ENCODE measurements at places on chromosomes 5 and 9.

- DNase-seq: no peak
These were observed 639 bp downstream of the AMACR start for GRCh38 chr5:34007201-34007620.

DNA sequence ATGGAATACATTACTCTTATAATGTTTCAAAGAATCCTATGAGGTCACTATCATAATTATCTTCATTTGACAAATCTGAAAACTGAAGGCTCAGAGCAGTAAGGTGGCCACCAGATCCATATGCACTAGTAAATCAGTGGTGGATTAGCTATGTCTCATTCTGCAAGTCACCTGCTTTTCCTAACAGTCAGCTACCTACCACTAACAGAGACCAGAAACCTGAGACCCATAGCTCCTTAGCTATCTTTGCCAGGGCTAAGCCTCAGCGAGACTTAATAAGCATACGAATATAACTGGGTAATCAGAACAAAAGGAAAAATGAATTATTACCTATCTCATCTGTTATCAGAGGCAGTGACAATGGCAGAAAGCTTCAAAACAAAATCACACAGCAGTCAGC lies 118.7 kb downstream of the AUH start:
- DNase-seq: no peak

- DNase-seq: no peak
These were observed 12.5 kb downstream of the PTCH1 start for GRCh38 chr9:95504053-95504963.

GRCh38 chr5:169701910-169702451 lies 64.9 kb downstream of the DOCK2 start:
- no peak for DNase-seq

DNA sequence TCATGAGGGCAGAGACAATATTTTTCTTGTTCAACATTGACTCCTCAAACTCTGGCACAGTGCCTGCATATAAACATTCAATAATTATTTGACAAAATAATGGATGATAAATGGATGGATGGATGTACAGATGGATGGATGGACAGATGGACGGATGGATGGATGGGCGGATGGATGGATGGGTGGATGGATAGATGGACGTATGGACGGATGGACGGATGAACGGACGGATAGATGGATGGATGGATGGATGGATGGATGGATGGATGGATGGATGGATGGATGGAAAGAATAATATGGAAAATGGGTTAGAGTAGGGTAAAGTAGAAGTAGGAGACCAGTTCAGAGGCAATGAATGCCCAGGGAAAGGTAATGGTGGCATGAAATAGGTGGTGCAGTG lies 589.2 kb downstream of the EBF1 start:
- DNase-seq: no peak

- peak; percentile 69 for DNase-seq
These were observed 69.8 kb downstream of the ASTN2 start for GRCh38 chr9:117344892-117345660.

- no peak for DNase-seq
These were observed 49.1 kb upstream of the ANKRD55 start for GRCh38 chr5:56282216-56282615.

DNA sequence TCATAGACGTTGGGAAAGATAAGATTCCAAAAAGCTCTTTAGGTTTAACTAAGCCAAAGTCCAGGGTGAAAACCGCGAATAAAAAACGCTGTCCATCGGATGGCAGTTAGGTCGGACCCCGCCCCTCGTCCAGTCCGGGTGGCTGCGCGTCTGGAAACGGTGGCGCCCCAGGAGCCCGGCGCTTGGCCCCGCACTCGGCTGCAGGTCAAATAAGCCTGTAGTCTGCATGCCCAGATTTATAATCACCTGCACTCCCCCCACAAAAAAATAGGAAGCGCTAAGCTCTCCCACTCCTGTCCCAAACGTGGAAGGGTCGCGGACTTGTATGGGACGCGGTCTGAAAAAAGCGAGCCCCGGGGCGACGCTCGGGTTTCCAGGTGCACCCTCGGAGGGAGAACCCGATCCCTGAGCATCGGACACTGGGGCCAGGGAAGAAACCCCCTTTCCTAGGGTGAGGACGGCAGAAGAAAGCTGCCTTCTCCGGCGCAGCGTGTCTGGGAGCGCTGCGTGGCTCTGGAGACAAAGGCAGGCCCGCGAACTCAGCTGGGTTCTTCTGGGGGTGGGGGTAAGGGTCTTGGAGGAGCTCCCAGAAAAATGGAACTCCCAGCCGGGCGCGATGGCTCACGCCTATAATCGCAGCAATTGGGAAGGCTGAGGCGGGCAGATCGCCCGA lies 923 bp upstream of the ZBTB5 start:
- peak; percentile 92 for DNase-seq

DNA sequence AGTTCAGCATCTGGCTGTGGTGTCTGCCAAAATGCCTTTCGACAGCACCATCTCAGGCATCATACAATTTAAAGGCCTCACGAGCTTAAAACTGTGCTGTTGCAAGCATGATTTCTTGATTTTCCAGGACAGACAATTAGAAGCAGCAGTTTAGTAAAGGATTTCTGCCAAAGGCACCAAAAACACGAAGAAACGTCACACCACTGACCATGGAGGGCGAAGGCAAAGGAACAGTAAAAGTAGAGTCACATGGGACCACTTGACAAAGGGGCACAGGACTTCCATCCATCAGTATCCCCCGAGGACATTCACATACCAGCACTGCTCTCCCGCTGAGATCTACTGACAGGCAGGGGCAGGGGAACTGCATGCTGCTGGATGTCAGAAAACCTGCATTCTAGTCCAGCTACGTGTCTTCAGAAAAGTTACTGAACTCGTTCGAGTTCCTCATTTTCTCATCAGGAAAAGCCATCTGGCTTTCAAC lies 70.4 kb upstream of the FBXW11 start:
- no peak for DNase-seq

- DNase-seq: no peak
These were observed 486.2 kb upstream of the DAP start for GRCh38 chr5:11247224-11247623.

- DNase-seq: no peak
These were observed 117.8 kb downstream of the TLE4 start for GRCh38 chr9:79689576-79689975.

DNA sequence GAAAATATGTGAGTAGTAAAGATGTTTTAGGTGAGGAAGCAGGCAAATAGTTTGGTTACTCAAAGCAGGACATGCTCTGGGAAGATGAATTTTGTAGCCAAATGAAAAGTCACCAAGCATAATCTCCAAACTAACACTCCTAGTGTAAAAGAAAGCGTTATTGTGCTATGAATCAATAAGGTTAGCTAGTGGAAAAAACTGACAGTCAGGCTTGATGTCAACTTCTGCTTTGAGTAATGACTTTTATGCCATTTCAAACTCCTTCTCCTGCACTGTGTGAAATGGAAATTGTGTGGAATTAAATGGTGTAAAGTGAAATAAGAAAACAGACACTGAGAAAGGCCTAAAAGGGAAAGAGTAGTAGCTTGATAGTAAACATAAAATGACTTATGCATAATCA lies 637.2 kb upstream of the DMAC1 start:
- DNase-seq: no peak

DNA sequence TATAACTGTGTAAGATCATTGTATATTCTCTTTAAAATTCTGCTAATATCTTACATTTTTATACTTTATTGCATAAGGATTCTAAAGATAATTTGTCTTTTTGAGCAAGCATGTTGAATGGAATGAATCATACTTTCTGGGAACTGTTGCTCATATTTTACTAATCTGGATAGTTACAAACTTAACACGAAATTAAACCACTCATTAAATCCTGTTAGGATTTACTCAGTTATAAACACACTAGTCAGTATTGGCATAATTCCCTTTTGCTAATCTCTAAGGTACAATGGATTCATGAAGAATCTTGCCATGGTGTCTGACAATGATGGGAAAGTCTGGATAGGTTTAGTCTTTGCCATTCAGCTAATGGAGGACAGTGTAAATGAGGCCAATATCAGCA lies 338.1 kb upstream of the SMC2 start:
- no peak for DNase-seq

DNA sequence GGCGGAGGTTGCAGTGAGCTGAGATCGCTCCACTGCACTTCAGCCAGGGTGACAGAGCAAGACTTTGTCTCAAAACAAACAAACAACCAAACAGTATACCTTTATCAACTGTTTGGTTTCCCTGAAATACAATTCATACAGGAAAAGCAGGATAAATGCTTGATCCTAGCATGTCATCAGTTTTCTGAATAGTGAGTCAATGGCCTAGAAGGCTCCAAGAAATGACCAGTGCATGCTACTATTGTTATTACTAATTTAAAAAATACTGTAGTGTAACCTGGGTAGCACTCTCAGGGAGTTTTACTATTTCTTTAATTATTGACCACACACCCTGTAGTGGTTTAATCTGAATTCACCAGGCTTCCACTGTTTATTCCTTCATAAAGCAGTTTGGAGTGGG lies 101.0 kb upstream of the PTPN3 start:
- DNase-seq: no peak

GRCh38 chr5:171826132-171826531 lies 40.5 kb downstream of the SMIM23 start:
- no peak for DNase-seq

- DNase-seq: peak; percentile 45
These were observed 9.1 kb upstream of the DNAJC25 start for GRCh38 chr9:111621895-111622480.

DNA sequence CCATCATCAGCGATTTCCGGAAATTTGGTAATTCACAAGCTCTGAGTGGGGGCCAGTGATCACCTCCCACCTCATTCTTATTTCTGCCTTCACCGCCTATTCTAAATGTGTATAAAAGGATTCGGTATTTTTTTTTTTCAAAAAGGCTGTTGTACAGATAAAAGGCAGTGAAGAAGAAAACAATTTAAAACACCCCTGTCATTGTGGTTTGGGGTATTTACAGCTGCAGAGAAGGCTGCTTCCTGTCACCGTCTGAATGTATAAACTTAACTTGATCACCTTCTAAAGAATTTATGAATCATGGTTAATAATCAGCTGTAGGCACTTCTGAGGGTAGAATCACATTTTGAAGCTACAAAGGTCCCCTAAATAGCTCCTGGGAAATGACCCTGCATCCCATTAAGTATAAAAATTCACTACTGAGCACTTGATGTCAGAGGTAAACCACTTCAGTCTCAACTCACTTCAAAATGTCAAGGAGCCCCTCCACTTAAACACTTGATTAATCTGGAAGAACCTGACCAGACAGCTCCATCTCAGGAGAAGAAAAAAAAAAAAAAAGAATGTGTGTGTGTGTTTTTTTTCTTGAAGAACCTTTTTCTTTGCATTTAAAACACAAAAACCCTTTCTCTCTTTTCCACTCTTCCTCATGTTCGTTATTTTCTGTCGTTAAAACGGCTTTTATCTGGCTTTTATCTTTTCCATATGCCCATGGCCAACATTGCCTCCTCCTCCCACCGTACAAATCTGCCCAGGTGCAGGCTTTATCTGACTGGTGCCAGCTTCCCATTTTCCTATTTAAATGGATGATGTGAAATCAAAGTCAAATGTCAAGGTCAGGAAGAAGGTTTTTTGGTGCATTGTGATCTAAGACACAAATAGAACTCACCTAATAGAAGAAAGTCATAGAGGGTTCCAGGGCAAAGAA lies 291.2 kb downstream of the IRX1 start:
- DNase-seq: no peak

- no peak for DNase-seq
These were observed 29.6 kb downstream of the IRF1 start for GRCh38 chr5:132460846-132461568.

GRCh38 chr5:116076496-116076895 lies 8.3 kb upstream of the COMMD10 start:
- no peak for DNase-seq

GRCh38 chr5:29982457-29982856 lies 1211.0 kb upstream of the CDH6 start:
- no peak for DNase-seq

DNA sequence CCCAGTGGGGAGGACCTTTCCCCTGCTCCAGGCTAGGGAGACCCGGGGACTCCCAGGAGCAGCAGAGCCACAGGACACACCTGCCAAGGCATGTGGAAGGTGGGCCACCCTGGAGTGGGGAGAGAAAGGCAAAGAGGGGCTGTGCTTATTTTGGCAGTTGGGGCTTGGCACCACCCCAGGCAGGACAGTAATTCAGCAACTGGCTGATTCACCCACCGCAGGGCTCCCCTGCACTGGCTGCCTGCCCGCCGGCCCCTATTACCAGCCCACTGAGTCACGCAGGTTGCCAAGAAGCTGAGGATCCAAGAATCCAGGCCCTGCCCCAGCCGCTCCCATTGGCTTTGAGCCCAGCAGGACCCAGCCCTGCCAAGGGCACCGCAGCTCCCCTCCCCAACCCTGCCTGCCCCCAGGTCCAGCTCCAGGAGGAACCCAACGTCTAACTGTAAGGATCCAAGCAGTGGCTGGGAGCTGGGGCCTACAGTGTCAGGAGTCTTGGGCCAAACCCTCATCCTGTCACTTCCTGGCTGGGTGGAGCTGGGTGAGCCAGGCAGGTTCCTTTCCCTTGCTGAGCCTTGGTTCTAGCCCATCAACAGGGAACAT lies 14.2 kb upstream of the RALGDS start:
- no peak for DNase-seq

- no peak for DNase-seq
These were observed 6.3 kb downstream of the RCL1 start for GRCh38 chr9:4799033-4799430.

- DNase-seq: no peak
These were observed 240.3 kb downstream of the ARRDC3 start for GRCh38 chr5:91142819-91143218.

- DNase-seq: no peak
These were observed 3.9 kb downstream of the STC2 start for GRCh38 chr5:173324115-173325001.

GRCh38 chr5:54804086-54804485 lies 181.3 kb downstream of the ESM1 start:
- DNase-seq: no peak

- no peak for DNase-seq
These were observed 52.8 kb downstream of the AMBP start for GRCh38 chr9:114025196-114025753.

DNA sequence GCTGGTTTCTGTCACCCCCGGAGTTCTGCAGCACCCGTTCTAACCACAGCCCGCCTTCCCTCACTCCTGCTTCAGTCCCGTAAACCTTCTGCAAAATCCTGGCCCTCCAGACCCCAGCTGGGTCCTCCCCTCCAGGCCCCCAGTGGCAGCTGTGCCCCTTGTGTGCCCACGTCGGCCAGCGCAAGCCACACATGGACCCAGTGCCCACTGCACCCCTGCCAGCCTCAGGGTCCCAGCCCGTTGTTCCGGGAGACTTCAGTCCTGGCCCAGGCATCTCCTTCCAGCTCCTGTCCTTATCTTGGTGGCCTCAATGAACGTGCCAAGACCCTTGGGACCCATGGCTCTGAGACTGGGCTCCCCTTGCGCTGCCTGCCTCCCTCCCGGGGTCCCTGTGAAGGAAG lies 43.2 kb downstream of the EXD3 start:
- peak; percentile 5 for DNase-seq

- DNase-seq: no peak
These were observed 266.5 kb downstream of the ELAVL2 start for GRCh38 chr9:23559522-23559921.
